Left ventricle myocardium superior (tissue), 1 donor: ENCODE measurements at places on chromosomes 13 and 19.

GRCh38 chr19:15252398-15253018, 20.3 kb upstream of the EPHX3 start:
- DNase-seq: no peak

DNA sequence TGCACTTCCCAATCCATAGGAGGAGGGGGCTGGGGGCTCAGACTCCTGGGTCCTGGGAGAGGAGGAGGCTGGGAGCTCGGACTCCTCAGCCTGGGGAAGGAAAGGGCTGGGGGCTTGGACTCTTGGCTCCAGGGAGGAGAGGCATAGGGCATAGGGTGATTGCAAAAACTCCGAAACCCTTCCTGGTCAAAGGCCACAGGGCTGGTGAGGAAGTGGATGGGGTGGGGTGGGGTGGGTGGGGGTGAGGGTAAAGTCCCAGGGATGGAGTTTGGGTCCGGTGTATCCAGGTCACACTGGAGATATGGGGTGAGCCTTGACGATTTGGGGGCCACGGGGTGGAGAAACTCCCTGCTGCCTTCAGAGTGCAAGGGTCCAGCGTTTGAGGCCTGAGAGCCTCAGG, 2.8 kb downstream of the MYH14 start:
- no peak for DNase-seq

DNA sequence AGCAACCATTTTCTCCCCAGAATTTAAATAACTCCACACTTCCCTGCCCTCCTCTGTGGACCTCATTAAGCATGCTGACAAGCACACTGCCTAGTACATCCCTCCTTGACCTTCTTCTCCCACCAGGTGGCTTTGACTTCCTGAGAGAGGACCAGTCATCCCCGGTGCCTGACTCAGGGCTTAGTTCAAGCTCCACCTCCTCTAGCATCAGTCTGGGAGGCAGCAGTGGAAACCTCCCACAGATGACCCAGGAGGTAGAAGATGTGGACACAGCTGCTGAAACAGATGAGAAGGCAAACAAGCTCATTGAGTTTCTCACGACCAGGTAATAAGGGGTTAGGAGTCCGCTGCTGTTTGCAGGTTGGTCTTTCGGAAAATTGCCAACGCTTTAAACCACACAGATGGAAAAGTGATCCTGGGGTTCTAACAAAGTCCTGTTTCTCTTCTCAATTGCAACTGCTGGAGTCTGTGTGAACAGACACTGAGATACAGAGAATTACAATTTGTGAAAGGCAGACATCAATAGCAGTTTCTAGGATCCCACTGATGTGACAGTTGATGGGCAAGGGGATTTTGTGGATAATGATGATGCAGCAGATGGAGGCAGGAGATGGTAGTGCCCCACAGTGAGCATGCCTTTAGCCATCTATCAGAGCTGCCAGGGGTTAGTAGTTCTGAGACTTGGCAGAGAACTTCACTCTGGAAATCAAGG, 86.7 kb downstream of the ZAR1L start:
- no peak for DNase-seq

DNA sequence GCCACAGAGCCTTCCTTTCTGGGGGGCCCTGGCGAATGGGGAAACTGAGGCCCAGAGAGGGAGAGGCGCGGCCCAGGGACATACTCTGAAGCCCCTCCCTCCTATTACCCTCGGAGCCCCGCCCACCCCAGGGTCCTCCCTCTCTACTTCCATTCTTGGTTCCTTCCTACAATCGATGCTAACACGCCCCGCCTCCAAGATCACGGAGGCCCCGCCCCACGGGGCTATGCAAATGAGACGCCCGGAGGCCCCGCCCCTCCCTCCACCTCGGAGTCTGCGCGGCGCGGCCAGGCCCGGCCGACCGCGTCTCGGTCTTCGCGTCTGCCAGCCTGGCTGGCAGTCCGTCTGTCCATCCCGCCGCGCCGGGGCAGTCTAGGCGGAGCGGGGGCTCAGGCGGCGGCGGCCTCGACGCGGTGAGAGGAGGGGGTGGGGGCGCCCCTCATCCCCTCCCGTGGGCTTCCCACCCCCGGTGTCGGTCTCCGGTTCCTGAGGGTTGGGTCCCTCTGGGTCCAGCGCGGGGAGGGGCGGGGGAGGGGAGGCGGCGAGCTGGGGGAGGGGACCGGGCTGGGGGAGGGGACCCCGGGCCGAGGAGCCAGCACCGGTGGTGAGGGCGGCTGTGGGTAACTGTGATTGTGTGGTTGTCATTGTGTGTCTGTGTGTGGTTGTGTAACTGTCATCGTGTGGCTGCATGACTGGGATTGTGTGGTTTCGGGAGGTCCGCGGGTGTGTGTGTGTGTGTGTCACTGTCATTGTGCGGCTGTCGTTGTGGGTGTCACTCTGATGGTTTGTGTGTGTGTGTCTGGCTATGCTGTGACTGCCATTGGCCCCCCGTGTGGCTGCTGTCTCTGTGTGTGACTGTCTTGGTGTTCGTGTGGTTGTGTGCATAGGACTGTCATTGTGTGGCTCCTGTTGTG, at the start of gene PLPPR2:
PLPPR2 (plus strand) TSS at position 273 of the 914 bp plus-strand sequence. CDS start 2,242 bp downstream, outside the sequence.
- peak; percentile 97 for DNase-seq

DNA sequence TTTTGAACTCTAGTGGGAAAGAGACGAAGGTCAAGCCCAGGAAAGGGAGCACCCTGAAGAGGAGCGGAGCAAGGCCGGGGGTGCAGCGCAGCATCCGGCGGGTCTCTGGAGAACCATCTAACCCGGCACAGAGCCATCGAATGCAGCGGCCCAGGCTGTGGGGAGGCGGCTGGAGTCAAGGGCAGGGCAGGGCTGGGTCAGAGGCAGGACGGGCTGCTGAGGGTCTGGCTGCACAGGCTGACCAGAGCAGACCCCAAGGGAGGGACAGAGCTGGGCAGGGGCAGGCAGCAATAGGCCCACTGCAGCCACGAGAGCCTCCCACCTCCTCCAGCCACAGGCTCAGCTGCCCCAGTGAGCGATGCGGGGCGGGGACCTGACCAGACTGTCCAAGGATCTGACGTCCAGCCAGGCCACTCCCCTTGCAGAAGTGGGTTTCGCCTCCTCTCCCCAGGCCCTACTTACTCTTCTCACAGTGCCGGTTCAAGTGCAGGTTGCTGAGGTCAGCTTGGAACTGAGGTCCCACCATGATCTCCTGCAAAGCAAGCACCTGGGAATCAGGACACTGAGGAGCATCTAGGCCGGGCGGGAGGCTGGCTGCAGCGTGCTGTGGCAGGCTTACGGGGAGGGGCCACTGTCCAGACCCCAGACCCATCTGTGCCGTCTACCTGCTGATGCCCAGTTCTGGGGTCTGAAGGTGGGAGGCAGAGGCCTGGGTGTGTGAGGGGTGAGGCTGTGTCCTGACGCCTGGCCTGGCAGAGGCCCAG, 19.2 kb downstream of the MIER2 start:
- no peak for DNase-seq

GRCh38 chr19:55248166-55248675, 10.6 kb downstream of the PPP6R1 start:
- DNase-seq: no peak

DNA sequence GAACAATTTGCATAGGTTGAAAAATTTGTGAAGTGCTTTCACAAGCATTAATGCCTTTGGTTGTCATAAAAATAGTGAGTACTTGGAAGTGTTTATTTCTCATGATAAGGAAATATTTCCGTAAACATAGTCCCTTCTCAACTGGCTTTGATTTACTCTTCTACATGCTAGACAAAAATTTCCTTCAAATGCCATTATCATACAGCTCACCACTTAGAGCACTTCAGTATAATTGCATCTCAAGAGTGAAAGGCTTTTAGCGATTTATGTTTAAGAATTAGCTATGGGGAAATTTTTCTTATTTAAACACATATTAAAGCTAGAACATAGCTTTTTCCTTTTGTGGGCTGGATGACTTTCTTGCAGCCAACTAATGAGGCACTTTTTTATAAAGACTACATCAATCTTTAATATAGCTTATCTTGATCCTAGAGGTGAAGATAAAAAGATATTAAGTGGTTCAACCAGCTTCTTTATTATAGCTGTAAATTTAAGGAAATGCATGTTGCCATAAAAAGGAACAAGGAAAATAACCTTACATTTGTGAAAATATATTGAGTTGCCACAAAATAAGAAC, 656.8 kb downstream of the SLITRK6 start:
- DNase-seq: no peak

DNA sequence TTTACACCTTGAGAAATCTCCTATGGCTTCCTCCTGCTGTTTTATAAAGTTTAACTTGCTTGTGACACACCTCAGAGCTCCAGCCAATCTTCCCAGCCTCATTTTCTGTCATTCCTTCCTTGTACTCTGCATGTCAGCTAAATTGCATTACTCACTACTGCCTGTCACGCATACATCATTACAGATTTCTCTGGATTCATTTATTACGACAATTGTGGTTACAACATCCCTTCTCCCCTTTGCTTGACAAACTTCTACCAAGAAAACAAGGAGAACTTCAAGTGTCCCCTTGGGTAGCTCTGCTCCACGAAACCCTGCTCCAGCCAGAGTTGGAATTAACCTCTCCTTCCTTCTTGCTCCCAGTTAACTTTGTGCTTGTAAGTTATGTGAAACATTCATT, 22.0 kb upstream of the GPR18 start:
- no peak for DNase-seq

GRCh38 chr13:99982731-99983498, 1.3 kb downstream of the ZIC2 start:
- no peak for DNase-seq

DNA sequence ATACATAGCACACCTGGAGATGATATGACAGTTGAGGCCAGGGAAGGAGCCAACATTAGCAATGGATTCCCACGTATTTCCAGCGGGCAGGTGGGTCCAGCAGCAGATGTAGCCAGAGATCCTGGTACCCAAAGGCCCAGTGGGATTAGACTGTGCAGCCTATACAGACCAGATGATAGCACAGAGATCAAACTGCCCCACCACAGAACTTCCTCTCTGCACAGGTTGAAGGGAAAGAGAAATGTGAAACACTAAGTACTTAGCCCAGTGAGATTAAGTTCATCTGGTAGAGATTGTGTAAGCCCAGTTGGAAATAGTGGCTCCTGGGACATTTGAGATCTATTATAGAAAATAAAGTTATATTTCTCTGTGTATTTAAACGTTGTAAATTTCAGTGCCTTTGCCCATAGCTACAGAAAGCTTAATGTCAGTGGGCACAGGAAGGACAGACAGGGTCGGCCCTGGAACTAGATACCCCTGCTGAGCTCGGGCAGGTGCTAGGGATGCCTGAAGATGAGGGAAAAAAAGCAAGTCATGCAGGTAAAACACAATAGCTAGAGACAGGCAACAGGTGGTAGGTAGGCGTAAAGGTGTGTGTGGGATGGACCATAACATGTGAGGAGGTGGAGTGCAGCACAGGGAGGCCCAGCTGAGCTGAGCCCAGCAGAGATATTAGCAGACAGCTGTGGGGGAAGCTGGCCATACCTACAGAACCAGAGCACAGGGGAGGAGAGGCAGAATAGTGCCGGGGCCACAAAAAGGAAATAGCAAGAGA, 27.3 kb upstream of the SPATA13 start:
- DNase-seq: no peak

DNA sequence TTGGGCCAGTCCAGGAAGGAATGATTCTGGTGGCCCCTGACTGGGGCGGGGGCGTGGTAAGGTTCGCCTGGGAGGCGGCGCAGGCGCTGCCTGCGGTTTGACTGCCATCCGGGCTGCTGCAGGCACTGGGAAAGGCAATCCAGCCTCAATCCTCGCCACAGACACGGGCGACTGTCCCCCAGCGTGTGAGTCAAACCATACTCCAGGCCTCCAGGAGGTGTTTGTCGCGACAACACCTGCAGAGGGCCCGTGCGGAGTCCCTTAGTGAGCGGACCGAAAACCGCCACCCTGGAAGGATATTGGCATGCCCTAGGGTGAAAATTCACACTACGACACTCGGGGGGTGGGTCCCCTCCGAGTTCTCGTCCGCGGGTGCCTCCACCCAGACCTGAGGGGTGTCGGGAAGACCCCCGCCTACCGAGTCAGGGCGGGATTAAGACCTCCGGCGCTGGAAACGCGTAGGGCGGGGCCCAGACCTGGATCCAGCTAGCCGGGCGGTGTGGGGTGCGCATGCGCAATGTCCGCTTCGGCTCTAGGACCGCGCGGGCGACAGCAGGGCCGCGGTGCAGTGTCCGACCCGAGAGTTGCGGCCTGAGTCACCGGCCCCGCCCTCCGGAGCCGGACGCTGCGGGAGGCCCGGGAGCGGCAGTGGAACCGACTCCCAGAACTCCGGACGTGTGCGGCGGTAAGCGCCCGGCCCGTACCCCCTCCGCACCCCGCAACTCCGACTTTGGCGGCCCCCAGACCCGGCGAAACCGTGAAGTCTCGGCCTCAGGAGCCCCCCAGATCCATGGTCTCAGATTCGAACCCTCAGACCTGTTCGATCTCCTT, at the start of gene CAPNS1:
CAPNS1 (plus strand) TSS at position 594 of the 831 bp plus-strand sequence. CDS start 946 bp downstream, outside the sequence.
- DNase-seq: peak; percentile 99

DNA sequence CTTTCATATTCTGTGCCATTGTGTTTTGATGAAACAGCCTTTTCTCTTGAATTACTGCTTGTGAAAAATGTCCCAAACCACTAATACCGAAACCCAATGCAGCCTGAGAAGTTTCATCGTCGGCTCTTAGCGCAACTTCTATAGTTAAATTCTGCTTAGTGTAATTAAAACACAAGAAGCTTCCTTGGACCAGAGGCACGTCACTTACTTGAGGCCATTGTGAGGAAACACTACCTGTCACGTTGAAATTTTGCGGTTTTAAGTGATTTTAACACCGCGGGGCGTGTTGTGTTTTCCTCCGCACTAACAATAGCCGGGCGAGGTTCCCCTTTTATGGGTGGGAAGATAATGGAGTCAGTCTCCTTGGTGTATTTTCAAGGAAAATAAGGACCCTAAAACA, 70.9 kb downstream of the GGACT start:
- DNase-seq: no peak

DNA sequence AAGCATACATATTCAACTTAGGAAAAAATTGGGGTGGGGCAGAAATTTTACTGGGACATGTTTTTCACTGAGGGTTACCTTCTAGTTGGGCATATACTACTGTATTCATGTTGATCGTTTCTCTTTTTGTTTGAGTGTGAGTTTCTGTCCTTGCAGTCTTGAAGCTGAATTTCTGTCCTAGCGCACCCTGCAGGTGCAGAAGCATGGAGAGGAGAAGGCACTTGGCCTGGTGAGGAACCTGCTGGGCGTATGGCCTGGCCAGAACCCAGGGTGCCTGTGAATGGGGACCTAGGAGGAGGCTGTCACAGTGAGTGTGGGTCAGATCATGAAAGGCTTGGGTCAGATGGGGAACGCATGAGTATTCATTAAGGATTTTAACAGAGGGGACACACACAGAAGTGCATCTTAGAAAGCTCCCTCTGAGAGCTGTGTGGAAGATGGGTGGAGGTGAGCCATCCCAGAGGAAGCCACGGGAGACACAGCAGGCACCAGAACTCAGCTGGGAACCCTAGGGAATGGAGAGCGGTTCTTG, 36.8 kb downstream of the SERP2 start:
- no peak for DNase-seq

GRCh38 chr19:35085947-35086346, 29.7 kb upstream of the FXYD3 start:
- no peak for DNase-seq

DNA sequence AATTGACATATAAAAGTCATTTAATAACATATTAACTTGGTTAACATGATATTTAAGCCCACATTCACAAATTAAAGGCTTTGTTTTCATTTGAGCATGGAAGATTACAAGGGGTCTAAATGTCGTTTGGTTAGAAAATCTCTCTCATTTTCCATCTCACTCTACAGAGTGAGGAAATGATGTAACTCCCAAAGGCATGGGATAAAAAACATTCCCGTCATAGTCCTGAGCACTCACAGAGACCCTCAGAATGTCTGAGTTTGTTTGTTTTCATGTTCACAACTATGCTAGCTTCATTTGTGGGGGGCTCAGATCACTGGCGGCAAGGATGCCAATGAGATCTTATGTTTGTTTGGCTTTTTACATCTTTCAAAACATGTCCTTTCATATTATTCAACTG, 307.5 kb downstream of the TBC1D4 start:
- no peak for DNase-seq
